RWPE2 (cell line): ENCODE measurements at places on chromosomes 5 and 9.

GRCh38 chr9:132426639-132427414 lies 16.8 kb downstream of the CFAP77 start:
- DNase-seq: no peak

DNA sequence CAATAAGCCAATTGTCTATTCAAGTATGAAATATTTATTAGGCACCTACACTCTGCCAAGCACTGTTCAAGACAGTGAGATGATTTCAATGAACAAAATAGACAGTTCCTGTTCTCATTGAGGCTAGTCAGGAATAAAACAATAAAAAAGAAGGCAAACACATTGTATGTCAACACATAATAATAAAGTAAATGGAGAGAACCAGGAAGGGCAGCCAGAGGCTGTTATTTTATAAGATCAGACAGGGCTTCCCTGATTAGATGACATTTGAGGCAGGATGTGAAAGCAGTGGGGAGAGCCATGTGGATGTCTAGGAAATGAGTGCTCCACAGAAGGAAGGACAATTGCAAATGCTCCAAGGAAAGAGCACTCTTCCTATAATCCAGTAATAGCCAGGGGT lies 2371.1 kb downstream of the MAT2B start:
- no peak for DNase-seq

DNA sequence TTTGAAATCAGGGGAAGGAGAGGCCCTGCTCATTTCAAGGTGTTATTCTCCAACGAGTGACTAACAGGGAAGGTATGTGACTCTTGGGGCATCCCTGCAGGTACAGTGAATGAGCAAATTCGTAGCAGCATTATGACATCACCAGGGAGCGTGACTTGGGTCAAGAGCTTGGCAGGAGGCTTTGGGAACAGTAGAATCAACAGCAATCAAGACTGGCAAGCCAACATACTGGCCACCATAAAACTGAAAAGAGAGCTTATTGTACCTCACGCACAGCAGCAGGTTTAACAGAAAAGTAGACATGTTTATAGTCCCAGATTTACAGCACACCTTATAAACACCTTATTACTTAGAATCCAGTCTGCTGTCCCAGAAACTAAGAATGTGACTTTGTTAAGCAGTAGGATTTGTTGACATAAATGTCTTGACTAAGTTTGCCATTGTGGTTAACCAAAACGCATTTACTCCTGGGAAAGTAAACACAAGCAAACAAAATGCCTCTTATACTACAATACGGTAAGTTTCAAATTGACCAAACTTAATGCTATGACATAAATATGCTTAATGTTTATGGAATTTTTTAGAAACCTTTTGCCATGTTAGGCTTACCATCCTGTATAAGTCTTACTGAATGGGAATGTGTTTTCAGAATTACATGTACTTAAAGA lies 297.8 kb downstream of the NPR3 start:
- no peak for DNase-seq

- no peak for DNase-seq
Observed at GRCh38 chr5:38607396-38607795, 51.0 kb upstream of the LIFR start.

GRCh38 chr9:134630861-134631260 lies 10.7 kb upstream of the COL5A1 start:
- peak; percentile 34 for DNase-seq

- no peak for DNase-seq
Observed at GRCh38 chr9:134004881-134005280, 12.8 kb upstream of the VAV2 start.

GRCh38 chr5:135243556-135244285 lies 155.3 kb downstream of the MACROH2A1 start:
- peak; percentile 59 for DNase-seq

DNA sequence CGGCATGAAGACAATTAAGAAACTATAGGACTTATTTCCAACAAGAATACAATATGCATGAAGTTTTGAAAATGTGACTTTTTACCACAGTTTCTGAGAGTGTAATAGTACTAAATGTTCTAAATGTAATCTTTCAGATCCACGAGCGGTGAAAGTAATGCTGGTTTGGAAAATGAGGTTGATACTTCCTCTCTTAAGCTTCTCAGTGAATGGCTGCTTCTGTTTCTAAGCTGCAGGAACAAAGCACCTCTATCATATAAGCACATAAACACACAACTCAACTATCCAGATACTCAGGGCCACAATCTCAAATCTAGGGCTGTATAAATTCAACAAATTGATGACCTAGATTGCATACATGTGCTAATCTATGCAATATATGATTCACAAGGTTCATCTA lies 78.3 kb downstream of the LIFR start:
- DNase-seq: no peak

- no peak for DNase-seq
Observed at GRCh38 chr5:98425640-98426039, 347.8 kb upstream of the RGMB start.

- DNase-seq: no peak
Observed at GRCh38 chr9:37944266-37944650, 40.3 kb upstream of the SLC25A51 start.

- no peak for DNase-seq
Observed at GRCh38 chr9:93057703-93058354, 672 bp upstream of the SUSD3 start.

- DNase-seq: peak; percentile 66
Observed at GRCh38 chr9:34047864-34048726, 592 bp downstream of the UBAP2 start.

- DNase-seq: no peak
Observed at GRCh38 chr5:156824800-156825199, 25.3 kb upstream of the PPP1R2B start.

DNA sequence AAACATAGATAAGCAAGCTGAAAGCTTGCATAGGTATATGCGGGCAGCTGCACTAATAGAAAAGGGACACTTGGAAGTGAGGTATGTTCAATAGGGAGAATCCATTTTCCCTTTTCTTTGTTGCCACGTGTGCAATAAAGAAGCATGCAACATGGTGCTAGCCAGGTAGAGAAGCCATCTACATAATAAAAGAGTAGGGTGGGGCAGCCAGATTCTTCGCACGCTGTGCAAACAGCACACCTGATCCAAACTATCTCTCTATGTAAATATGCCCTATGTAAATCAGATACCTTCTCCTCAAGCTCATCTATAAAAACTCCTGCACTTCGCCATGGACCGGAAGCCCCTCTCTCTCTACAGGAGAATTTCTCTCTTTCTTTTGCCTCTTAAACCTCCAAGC lies 91.9 kb upstream of the C9orf72 start:
- no peak for DNase-seq

DNA sequence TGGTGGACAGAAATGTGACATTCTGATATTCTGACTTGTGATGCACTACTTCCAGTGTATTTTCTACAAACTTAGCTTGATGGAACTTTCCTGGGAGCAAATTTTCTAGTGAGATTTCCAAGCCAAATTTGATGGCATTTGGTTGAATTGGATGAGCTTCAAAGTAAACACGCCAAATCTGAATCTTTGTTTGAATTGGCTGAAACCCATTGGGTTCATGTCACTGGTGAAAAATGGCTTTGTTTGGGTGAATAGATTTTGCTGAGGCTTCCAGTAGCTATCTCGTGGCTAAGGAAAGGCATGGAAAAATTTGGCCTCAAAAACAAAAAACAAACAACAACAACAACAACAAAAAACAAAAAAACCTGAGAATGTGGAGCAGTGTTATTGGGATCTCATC lies 271.1 kb upstream of the RPS23 start:
- no peak for DNase-seq

DNA sequence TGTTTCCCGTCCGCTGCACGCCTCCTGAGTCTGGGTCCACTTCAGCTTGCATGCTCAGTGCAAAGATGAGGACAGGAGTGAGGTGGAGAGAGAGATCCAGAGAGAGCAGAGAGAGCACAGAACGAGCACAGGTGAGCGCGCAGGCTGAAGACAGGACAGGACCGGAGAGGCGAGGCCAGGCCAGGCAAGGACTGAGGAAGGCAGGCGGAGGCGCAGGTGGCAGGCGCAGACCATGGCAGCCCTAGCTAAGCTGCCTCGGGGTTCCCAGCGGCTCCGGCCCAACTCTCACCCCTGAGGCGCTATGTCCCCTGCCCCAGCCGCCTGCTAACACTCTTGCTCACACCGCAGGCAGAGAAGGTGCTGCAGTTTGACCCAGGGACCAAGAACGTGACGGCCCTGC lies 9.7 kb downstream of the GRIN1 start:
- DNase-seq: no peak

DNA sequence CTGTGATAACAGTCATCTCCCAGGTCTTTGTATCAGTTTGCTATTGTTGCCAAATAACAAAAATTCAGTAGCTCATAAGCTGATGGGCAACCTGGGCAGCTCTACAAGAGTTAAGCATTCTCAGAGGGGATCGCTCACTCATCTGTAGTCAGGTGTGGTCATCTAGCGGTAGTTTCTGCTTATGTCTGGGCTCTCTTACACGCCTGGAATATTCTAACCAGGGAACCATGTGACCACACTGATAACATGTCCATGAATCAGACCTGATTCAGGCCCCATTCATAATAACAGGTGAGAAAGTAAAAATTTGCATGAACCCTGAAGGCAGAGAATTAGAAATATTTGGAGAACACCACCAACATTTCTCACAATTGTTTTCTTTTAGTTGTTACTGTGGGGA lies 576.1 kb downstream of the SLCO4C1 start:
- no peak for DNase-seq

- DNase-seq: no peak
Observed at GRCh38 chr5:167861129-167861927, 430.1 kb upstream of the WWC1 start.

DNA sequence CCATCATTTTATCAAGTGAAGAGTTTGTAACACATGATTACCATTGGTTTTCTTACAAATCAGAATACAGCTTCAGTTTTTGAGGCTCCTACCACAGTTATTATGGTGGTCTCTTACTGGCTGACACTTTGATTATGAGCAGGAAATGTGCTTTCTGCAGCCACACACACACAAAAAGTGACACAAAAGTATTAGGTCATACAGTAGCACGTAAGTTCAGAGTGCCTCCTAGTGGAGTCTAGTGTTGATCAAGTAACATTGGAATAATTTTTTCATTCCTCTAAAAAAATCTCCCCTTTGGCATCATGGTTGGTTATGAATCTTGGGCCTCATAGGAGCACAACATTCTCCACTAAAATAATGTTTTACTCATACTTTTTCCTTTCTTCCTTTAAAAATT lies 37.6 kb downstream of the PAM start:
- DNase-seq: no peak

DNA sequence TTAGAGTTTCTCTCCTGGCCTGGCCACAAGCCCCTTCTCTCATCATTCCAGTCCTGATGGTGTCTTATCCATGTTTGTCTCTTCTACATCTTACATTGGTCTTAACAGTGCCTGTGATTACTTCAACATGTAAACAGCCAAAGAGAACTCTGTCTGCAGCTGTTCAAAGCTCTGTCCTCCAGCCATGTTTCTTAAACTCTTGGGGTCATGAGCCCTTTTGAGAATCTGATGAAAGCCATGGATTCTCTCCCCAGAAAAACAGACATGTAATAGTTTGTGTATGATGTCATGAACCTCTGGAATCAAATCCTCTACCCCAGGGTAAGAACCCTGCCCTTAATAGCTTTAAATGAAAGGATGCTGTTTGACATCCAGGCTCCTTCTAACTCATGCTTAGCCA lies 30.1 kb downstream of the MAMDC2 start:
- DNase-seq: no peak

DNA sequence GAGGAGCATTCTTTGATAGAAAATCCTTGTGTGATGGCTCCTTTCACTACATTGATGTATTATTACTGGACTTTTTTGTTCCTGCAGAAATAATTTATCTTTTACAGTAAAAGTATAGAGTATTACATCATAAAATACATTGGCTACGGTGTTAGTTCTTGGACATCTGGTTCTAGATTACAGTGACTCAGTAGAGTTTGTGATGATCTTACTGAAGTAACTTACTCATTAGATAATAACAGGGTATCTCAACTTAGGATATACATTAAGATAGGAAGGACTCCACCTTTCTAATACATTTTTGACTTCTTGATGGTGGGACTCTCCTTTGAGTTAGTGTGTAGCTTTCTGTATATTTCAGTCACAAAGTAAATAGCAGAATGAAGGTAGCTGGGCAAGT lies 59.1 kb downstream of the ZNF462 start:
- no peak for DNase-seq

DNA sequence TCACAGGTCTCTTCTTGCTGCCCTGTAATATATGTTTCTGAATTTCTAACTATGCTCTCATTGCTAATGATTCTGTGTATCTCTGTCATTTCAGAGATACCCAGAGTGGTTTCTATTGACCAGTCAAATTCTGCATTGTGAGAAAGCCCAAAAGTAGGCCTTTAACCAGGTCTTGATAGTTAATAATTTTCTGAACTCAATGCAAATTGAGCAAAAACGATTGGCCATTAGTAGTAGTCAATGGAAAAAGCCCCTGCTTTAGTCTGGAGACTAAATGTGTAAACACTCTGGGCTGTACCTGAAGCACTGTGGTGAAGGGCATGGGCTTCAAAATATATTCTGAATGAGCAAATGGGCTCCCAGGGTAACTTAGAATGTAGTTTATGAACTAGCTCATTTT lies 307.6 kb downstream of the ARL15 start:
- no peak for DNase-seq

DNA sequence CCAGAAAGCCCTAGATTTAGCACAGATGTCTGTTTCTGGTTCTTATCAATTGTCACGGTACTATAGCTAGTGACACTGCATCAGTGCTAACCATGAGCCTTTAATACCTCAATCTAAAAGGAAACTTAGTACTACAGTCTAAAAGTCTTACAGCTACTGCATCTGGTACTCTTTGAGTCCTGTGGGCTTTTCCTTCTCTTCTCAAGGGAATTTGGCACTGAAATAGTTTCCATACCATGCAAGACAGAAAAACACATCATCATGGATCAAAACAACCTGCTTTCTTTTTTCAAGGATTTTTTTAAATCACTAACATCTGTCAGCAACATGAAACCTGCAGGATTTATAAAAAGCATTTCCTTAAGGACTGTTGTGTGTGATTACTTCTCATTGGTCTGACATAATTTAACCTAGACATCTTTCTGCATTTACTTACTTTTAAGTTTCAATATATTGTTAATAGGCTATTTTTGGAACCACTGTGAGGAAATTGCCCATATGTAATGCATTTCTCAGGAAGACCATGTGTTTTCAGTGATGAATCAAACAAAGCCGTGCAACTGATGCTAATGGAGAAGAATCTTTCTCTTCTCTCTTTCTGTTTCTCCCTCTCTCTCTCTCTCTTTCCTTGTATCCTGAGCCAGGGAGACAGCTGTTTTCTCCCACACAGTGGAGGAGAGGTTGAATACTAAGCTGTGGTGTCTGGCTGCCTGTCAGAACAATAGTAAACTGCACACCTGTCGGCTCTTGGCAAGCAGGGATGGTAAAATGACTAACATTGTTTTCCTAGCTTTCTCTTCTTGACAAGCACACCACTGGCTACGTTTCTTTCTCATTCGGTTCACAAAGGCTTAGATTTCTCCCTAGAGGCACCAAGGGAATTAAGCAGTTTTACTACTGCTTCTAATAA lies 273.4 kb downstream of the CSNK1G3 start:
- DNase-seq: no peak

- DNase-seq: no peak
Observed at GRCh38 chr5:145976431-145977155, 40.2 kb downstream of the SH3RF2 start.
